ENCODE measurements at places on chromosomes 2 and 18. TPM values are rescaled to one million over a fixed set of nuclear protein-coding genes. Genes with fewer than 3 reads are reported as not detected.
A peak's percentile ranks its signal among the peaks of the same experiment; 100 is the strongest.

DNA sequence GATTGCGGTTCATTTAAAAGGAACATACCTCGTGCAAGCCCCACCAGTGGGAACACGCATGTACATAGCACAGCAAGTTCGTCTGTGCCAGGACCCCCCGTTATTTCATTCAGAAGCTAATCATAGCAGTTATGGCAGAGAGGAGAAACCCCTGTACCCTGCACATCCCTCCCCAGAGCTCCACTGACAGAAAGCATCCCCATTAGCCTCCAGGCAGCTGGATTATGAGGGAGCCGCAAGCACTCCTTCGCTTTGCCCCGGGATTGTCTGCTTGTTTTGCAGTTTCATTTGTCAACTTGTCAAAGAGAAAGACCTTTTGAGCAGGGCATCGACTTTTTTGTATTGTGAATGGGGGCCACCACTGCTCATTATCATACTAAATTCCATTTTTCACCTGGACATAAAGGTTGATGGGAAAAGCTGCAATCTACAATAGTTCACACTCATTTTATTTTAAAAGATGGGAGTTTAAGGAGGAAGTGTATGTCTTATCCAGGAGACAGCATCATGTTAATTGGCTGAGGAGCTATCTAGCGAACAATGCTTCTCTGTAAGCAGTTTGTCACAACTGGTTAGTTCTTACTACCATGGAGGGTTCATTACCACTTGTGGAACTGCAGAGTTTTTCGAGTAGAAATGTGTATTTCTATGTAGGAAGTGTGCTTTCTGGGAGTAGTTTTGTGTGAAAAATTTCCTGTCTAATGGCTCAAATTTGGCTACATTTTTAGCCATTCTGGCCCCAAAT, 255.3 kb downstream of the THSD7B start:
- peaks cover 4% of the 10 kb centered on the region for H3K27me3 ChIP-seq
- H3K4me3 ChIP-seq = no peak overlapping the region
- H3K4me1 ChIP-seq = no peaks in the 10 kb centered on the region
- DNase-seq = no peak

DNA sequence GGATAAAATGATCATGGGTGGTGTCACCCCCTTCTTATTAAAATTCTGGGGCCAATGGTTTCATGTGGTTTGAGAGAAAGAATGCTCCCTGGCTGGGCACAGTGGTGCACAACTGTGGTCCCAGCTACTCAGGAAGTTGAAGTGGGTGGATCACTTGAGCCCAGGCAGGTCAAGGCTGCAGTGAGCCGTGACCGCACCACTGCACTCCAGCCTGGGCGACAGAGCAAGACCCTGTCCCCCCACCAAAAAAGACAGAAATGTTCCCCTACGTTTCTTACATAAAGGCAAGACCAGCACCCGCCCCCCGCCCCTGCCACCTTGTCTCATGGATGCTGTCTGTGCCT, 53.0 kb upstream of the ID2 start:
- no peaks in the 10 kb centered on the region for H3K27me3 ChIP-seq
- no peak overlapping the region for H3K27ac ChIP-seq
- H3K4me1 ChIP-seq = peaks cover 4% of the 10 kb centered on the region
- no peaks in the 10 kb centered on the region for H3K36me3 ChIP-seq
- DNase-seq = no peak
- no peak overlapping the region for H3K4me3 ChIP-seq

APLF gene
- 2.5 TPM for total RNA-seq

GRCh38 chr2:135882415-135882814, 6.2 kb upstream of the MCM6 start:
- no peaks in the 10 kb centered on the region for H3K36me3 ChIP-seq
- H3K4me1 ChIP-seq = peaks cover 2% of the 10 kb centered on the region
- H3K27me3 ChIP-seq = peaks cover 4% of the 10 kb centered on the region
- no peak for DNase-seq

DNA sequence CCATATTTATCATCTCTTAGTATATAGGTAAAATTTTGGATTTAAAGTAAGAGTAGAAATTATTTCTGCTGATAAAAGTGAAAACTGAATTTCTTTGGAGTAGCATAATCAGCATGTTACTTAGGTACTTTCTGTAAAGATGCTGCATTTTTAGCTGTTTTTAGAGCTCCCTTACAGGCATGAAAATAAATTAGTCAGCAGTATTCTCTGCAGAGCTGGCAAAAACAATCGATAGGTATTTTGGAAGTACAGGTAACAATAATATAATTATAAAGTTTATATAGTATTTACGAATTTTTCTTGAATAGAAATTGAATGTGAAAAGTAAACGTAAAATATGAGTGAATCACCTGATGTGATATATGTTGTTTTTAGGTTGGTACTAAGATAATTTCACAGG, 83.3 kb downstream of the MIB1 start:
- H3K27me3 ChIP-seq = no peaks in the 10 kb centered on the region
- DNase-seq = no peak
- H3K27ac ChIP-seq = no peak overlapping the region
- H3K4me3 ChIP-seq = no peak overlapping the region
- H3K4me1 ChIP-seq = no peaks in the 10 kb centered on the region

- no peak overlapping the region for H3K4me3 ChIP-seq
- peaks cover 21% of the 10 kb centered on the region for H3K4me1 ChIP-seq
Observed at GRCh38 chr2:43233218-43234212, 7.1 kb upstream of the ZFP36L2 start.

- no peak overlapping the region for H3K27ac ChIP-seq
- no peaks in the 10 kb centered on the region for H3K36me3 ChIP-seq
- peak; percentile 66 for DNase-seq
Observed at GRCh38 chr18:58225101-58225500, 181.1 kb downstream of the NEDD4L start.

GRCh38 chr18:59540780-59541179, 156.4 kb downstream of the CCBE1 start:
- no peaks in the 10 kb centered on the region for H3K4me1 ChIP-seq
- no peak overlapping the region for H3K27ac ChIP-seq
- H3K4me3 ChIP-seq = no peak overlapping the region
- H3K27me3 ChIP-seq = peaks cover 14% of the 10 kb centered on the region

RAMP1 gene
- 0.30 TPM for total RNA-seq

CPO gene
- total RNA-seq = not detected

- DNase-seq = peak; percentile 85
- no peaks in the 10 kb centered on the region for H3K27me3 ChIP-seq
- H3K27ac ChIP-seq = peak within 1 kb of the TSS; percentile 96
- peaks cover 51% of the 10 kb centered on the region for H3K4me1 ChIP-seq
- peak within 1 kb of the TSS; percentile 81 for H3K4me3 ChIP-seq
Observed at GRCh38 chr2:230225486-230225885, at the start of gene SP140. Gene SP140 (plus strand): TSS chr2:230225736. CDS start chr2:230225845, 109 bp downstream.
